HL-60 (cell line): ENCODE measurements at places on chromosomes 1 and 21.

DNA sequence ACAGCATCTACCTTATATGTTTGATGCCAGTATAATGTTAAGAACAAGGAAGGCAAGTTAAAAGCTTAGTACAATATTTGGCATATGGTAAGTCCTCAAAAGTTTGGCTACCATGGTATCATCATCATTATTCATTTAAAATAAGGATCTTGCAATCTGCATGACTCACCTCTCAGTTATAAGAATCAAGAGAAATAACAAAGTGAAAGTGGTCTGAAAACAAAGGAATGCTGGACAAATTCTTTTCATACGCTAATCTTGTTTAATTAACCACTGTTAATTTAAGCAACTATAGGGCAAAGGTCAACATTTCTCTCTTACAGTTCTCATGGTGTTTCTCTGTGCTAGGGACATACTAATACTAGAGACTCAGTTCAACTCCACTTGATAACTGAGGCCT, 13.0 kb upstream of the CLDN19 start:
- no peak for DNase-seq

GRCh38 chr1:16146279-16147155, 9.4 kb downstream of the EPHA2 start:
- no peak for DNase-seq

GRCh38 chr1:171741872-171742576, at the start of gene VAMP4:
Gene VAMP4 (minus strand): TSS chr1:171742065. CDS start chr1:171738414, 3,651 bp downstream.
- DNase-seq, result peak; percentile 50

DNA sequence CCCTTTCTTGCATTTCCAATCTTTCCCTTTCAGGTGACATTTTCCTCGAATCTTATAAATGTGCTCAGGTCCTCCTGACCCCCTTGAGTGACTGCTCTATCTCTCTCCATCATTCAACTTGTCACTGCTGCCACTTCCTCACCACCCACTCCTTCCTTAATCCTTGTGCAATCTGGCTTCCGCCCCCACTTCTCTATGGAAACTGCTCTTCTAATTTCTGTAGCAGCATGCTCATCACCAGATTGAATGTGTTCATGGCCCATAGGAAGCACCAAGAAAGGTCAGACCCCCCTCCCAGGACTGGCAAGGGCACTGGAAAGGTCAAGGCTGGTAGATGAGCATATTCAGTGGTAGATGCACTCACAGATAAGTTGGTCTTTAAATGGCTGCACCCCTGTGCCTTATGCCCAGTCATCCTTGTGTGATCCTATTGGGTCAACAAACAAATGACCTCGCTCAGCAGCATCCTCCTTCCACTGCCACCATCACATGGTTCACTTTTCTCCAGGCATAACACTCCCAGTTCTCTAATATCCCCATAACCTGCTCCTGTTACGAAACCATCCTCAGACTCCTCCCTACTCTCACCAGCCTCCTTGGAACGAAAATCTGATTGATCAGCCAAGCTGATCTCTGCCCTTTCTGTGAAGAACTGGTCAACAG, 288.5 kb upstream of the POU3F1 start:
- DNase-seq, result no peak

- no peak for DNase-seq
These were observed 180.1 kb upstream of the ESRRG start for GRCh38 chr1:216903382-216903740.

DNA sequence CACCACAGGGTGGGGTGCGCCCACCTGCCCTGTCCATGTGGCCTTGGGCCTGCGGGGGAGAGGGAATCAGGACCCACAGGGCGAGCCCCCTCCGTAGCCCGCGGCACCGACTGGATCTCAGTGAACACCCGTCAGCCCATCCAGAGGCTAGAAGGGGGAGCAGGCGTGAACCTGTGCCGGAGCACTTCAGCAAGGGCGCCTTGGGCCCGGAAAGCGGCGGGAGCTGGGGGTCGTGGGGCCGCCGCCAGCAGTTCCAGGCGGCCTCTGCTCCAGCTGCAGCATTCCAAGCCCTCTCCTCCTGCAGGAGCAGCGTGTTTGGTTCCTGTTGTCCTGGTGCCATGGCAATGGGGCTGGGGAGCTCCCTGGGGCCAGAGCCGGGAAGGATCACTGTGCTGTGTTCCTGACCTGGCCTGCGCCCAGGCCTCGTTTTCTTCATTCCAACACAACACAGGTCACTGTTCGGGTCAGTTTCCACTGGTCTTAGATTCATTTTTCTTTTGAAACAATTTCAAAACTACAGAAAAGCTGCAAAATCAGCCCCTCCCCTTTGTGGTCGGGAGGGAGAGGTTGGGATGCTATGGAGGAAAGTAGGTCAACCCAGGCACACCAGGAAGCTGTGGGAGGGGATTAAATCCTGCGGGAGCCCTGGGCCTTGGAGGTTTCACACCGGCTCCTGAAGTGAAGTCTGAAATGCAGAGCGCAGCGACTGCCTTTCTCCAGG, 18.8 kb downstream of the SLX9 start:
- no peak for DNase-seq
